Activated CD4-positive, CD25-positive, alpha-beta regulatory T cell treated with anti-CD3 and anti-CD28 coated beads, Interleukin-2, amount 50 U/mL, for 72 hours (primary cell): ENCODE measurements at places on chromosomes 7 and 10.
A peak's percentile ranks its signal among the peaks of the same experiment; 100 is the strongest.

DNA sequence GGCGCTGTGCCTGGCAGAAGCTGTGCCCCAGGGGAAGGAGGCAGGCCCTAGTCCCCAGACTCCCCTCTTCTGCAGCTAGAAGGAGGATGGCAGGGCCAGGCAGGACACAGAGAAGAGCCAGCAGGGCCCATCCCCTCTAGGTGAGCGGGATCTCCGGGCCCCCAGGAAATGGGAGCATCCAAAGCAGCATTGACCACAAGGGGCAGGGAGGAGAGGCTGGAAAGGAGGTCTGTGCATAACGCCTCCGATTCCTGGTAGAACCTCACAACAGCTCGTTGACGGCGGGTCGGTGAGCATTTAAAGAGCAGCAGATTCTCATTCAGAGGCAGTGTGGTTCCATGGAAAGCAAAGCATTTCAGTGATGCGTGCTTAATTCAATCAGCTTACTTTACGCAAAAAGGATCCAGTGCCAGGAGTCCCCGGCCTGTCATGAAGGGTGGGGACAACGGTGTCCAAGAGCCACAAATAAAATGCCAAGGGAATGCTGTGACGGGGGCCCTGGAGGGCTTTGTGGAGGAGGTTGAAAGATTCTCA lies 41.0 kb downstream of the CLRN3 start:
- no peak for DNase-seq

DNA sequence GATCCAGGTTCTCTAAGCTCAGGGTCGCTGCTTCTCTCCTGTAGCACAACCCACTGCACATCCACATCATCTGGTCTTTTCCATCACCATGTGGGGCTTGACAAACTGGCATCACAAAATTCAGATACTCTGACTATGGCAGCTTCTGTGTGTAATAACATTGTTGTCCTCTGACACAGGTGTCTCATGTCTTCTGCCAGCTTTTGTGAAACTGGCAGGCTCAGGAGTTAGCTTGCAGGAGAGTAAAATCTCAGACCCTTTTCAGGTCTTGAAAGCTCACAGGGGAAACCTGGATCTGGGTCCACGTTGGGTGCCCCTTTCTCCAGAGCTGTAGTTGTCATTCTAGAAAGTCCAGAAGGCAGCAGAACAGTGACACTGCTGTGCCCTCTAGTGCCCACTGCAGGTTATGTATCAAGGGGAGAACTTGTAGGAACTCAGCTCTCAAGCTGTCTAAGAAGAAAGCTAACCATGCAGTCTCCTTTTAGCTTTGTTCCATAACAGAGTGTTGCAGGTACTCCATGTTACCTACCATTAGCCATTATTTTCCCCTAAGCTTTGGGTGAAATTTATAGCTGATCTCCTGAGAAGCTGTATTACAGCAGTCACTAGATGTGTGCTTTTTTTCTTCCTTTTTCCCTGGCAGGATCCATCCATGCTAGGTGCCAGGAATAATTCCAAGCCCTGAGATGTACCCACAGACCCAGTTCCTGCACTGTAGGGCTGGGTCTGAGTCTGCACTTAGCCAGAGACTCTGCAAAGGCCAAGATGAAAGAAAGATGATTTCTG lies 102.7 kb downstream of the ZNF248 start:
- no peak for DNase-seq

DNA sequence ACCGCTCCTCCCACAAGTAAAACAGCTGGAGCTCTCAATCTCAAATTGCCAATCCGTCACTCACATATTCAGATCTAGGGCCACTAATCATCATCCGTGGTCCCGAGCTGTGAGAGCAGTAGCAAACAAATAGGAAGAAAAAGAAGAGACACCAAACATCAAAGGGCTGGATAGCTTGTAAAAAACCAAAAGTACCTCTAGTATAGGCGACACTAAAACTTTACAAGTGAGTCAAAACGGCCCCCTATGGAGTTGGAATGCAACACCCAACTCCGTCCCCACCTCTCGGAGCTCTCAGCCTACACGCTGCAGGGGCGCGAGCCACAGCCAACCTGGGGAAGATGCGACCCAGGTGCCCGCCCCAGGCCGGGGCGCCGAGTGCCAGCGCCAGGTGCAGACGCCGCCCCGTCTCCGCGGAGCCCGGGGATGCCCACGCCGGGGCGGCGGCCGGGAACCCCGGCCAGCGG lies 581 bp downstream of the FAM3C start:
- DNase-seq, result peak; percentile 63

- no peak for DNase-seq
Measured at GRCh38 chr7:112416127-112416526, 34.1 kb upstream of the IFRD1 start.

DNA sequence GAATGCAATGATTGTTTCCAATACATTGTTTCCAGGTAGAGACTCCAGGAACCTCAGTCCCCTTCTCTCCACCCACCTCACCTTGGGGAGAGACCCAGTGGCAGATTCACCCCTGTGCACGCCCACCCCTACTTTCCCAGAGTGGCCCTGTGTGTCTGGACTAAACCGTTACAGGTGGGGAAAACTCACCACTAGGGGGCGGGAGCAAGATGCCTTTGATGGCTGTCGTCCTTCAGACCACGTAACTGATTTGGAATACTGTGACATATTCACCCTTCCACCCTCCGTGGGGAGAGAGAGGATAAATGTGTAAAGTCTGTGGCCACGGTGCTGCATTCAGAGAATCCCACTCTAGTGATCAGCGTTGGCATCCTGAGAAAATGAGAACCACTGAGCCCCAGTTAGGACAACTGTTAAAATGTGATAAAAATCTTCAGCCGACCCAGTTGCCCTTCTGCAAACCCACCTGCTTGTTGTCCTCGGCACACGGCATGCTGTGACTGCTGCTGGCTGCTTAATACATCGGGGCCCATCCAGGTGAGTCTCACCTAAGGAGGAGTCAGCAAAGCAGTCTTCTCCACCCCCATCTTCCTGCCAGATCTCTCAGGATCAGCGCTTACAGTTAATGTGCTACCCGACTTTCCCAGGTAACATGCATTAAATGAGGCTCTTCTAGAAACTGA lies 41.5 kb upstream of the NMT2 start:
- peak; percentile 80 for DNase-seq

- DNase-seq, result no peak
Measured at GRCh38 chr7:107810626-107811025, 7.6 kb upstream of the SLC26A3 start.

- DNase-seq, result no peak
Measured at GRCh38 chr7:528451-528850, 8.8 kb upstream of the PDGFA start.

GRCh38 chr10:79146611-79147130 lies 77.9 kb downstream of the ZMIZ1 start:
- no peak for DNase-seq

- DNase-seq, result no peak
Measured at GRCh38 chr7:83559887-83560286, 89.1 kb downstream of the SEMA3E start.

DNA sequence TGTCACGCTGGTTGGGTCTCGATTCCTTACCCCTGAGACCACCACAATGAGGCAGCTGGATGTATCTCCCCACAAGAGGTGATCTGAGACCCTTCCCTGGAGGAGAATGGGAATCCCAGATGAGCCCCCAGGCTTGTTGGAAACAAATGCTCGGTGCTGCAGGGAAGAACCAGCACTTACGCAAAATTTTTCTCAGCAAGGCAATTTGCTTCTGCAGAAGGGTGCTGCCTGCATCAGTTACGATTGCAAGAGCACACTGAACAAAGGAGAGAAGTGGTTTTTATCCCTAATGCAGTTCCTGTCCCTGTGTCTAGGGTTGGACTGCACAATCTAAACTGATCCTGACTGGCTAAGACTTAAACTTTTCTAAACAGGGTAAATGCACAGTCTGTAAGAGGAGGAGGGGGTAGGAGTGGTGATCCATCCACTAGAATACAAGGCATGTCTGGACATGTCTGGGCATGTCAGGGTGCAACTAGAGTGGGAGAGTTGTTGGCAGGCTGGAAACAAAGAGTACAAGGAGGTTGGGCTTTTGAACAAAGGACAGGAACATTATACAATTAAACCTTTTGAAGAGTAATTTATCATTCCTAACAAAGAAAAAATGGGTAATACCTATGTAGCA lies 114.9 kb upstream of the FAM3C start:
- no peak for DNase-seq

GRCh38 chr10:103668351-103669242 lies 175.1 kb downstream of the NEURL1 start:
- DNase-seq, result no peak

DNA sequence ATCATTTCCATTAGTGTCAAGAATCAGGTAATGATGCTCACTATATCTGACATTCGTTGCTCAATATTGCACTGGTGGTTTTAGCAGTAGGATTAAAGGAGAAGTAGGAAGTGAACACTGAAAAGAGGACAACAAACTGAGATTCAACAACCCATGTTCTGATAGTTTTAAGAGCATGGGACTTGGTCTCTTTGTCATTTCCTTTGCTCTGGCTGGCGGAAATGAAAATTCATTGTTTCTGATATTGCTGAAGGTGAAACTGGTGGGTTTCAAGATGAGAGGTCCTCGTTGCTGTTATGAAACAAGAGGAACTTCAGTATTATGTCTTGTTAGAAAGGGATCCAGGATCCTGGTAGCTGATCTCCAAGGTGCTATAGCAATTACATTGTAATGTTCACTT lies 129.0 kb downstream of the DNAH11 start:
- DNase-seq, result no peak

DNA sequence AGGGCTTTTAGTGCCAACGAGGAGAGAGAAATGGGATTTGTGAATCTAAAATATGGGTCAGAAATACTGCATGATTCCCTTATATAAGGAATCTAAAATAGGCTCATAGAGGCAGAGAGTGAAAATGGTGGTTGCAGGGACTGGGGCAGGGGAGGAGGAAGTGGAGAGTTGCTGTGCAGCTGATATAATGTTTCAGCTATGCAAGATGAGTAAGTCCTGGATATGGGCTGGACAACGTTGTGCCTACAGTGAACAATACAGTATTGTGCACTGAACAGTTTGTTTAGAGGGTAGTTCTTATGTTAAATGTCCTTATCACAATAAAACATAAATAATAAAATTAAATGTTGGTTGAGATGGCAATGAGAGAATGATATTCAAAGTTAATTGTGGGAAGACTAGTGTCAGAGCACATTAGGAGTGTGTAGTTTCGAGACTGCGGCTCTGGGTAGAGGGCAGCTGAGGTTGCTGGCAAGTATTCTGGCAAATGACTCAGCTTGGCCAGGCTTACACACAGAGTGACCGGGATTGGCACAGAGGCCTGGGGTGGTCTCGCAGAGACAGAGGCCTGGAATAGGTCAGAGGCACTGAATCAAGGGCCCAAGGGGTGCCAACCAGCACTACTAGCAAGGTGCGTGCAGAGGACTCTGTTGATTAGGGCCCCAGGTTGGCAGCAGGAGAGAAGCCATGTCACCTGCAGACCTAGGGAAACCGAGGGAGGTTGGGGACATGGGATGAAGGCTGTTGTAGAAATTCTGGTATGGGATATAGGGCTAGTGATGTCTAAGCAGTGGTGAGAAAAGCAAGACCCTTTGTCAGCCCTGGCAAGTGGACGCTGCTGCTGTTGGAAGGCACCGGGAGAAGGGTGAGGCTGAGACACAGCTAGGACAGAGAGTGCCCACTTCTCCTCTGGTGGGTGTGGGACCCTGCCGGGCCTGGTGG lies 2.8 kb upstream of the DEPP1 start:
- DNase-seq, result no peak

DNA sequence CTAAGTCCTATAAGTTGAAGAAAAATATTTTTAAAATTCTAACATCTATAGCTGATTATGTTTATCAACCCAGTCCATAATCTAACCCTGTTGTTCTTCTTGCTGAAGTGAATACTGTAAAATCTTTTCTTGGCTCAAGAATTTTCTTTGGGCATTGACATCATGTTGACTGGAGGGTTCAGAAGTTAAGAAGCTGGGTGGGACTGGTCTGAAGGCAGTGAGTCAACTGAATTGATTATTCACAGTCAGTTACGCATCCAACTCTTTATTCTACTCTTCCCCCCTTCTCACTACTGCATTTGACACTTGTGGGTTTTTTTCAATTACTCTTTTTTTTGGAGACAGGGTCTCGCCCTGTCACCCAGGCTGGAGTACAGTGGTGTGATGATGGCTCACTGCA lies 31.0 kb downstream of the DENND2A start:
- DNase-seq, result no peak

GRCh38 chr10:107813451-107814162 lies 649.1 kb upstream of the SORCS1 start:
- DNase-seq, result no peak

DNA sequence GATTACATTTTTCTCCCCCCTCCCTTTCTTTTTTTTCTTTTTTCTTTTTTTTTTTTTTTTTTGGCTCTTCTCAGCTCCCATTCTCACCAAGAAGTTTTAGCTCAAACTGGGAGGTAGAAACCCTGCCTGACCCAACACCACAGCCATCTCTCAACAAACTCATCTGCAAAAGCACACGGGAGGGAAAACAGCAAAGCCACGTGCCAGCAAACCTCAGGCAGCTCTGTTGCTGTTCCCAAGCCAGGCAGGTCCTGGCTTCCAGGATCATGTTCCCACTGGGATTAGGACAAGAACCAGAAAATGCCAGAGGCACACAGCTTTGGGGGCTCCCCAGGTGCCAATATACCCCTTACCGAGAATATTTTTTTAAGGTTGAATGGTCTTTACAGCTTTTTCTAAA lies 56.7 kb downstream of the ITIH5 start:
- DNase-seq, result no peak

DNA sequence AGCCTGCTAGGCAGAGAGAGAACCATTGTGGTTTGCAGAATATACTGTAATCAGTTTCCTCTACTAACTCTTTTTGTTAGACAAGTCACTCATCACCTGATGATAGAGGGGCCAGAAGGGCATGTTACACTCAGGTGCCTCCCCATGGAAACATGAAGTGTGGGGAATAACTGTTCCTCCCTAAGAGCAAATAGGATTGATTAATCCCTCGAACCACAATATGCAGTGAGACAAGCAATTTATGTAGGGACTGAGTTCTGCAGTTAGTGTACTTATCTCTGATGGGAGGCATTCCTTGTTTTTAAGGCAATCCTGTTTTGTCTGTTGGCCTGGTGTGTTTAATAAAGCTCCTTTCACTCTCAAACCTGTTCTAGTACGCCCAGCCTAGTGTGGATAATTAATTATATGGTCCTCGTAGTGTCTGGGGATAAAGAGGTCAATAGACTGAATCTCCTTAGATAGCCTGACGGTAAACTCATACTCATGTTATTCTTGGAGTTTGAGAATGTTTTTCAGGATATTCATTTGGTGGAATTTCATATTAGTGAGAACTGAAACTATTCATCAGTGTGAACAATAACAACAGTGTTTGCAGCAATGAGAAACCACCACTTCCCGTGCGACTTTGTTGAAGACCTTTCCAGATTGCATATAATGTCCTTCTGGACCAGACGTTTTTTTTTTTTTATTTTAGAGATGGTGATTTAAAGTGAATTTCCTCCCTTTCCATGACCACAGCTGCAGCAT lies 344.8 kb upstream of the FZD8 start:
- DNase-seq, result no peak
